Iris pigment epithelial cell (primary cell): ENCODE measurements at places on chromosomes 2 and 18.

- DNase-seq: no peak
These were observed 106.2 kb downstream of the HDAC4 start for GRCh38 chr2:239294571-239295054.

DNA sequence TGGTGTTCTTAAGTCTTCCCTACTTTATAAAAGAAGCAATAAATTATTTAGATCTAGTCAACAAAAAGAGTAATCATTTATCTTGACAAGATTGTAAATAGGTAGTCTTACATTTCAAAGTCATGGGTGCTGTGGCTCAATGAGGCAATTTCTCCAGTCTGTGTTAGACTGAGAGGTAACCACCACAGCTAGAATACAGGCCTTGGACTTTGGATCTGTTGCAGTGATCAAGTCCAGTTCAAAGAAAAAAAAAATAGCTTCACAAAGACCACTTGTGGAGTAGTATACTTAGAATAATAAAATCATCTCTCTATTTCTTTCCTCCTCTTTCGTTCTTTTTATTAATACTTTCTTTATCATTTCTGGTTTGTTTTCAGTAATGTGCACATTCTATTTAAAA lies 93.1 kb upstream of the FSIP2 start:
- DNase-seq: no peak

GRCh38 chr18:56929886-56930285 lies 217.0 kb upstream of the BOD1L2 start:
- no peak for DNase-seq

DNA sequence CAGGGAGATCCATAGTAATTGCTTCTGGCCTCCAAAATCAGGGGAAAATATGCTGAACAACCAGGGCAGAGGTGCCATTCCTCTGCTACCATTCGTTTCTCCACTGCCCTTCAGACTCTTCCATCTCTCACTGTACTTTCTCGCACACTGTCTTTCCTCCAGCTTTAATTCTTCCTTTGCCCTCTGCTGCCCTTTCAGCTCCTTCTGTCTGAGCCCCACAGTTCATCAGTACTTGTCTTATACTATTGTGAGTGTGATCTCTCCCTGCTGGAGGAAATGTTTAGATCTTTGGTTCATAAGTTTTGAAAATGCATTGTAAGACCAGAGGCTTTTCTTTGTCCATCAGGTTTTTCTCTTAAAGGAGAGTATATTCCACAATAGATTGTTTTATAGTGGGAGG lies 184.9 kb upstream of the DTNA start:
- no peak for DNase-seq

DNA sequence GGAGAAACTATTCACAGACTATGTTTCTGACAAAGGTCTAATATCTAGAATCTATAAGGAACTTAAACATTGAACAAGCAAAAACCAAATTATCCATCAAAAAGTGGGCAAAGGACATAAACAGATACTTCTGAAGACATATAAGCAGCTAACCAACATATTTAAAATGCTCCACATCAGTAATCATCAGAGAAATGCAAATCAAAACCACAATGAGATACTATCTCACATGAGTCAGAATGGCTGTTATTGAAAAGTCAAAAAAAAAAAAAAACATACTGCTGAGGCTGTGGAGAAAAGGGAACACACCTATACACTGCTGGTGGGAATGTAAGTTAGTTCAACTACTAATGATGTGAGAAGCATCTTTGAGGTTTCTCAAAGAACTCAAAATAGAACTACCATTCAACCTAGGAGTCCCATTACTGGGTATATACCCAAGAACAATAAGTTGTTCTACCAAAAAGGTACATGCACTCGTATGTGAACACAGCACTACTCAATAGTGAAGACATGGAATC lies 220.4 kb upstream of the TFPI start:
- DNase-seq: peak; percentile 68

- peak; percentile 53 for DNase-seq
These were observed 593 bp downstream of the ZNF514 start for GRCh38 chr2:95158891-95159619.

DNA sequence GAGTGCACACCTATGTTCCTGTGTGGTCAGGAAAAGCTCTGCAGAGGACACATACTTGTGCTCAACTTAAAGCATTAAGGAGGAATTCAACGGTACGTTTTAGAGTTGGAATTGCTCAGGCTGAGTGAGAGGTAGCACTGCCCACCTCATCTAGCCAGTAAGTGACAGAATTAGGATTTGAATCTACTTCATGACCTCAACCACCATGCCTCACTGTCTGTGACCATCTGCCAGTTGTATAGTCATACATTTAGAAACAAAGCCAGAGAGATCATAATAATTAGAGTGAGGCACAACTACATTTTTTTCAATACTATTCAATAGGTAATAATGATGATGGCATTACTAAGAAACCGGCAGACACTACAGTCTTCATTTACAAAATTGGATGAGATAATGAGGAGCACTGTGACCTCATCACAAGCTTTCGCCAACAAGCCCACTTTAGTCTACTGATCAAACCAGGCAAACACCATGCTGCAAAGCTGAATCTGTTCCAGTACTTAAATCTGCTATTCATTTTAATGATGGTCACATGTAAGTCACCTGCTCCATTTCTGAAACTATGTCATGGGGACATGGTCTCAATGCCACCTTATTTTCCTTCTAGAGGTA lies 1018.4 kb downstream of the TMEM182 start:
- DNase-seq: no peak
